ENCODE measurements at places on chromosomes 6 and 20.
A peak's percentile ranks its signal among the peaks of the same experiment; 100 is the strongest.

- no peak for DNase-seq
Observed at GRCh38 chr20:38357653-38358207, 11.4 kb downstream of the LBP start.

DNA sequence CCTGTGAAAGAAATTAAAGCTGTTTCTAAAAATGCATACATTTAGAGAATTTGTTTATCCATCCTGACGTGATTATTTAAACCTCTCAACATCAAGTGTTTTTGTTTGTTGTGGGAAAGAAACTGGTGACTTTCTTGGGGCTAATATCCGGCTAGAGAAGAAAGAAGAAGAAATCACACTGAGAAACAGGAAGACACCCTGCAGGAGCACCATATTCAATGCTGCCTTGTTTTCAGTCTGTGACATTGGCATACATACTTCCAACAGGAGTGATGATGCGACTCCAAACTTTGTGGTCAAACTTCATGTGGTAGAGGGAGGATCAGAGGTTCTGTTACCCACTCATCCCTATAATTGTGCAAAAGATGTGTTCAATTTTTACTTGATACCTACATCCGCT is 997.6 kb upstream of the CITED2 start:
- no peak for DNase-seq

DNA sequence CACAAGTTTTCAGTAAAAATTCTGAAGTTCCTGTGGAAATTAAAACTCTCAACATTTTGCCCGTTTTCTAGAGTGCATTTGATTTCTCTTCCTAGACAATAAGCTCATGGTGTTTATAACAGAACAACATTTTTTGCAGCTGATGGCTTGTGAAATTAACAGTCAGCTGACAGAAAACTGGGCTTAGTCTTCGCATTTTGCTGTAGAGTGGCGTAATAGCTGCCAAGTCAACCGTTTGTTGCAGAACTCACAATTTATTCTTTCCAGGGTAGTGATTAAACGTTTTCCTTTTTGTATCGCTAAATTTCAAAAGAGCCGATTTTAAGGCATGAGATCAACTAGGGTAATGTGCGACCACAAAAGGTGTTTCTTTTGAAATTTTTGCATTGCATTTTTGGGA is 1.4 kb downstream of the SPO11 start:
- no peak for DNase-seq

DNA sequence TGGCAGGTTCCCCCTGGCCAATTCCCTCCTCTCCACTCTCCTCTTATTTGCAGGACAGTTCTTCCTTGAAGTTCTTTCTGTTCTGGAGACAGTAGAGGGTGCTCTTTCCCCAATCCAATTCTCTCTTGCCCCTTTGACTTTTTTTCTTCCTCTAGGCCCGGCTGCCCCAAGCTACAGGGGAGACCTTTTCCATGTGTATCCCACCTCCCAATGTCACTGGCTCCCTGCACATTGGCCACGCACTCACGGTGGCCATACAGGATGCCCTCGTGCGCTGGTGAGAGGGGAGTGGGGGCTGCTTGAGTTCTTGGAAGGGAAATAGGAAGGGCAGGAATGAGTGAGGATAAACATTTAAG is 1.5 kb downstream of the VARS2 start:
- no peak for DNase-seq

- DNase-seq, result no peak
Observed at GRCh38 chr20:37162646-37163045, 16.5 kb upstream of the RPN2 start.

DNA sequence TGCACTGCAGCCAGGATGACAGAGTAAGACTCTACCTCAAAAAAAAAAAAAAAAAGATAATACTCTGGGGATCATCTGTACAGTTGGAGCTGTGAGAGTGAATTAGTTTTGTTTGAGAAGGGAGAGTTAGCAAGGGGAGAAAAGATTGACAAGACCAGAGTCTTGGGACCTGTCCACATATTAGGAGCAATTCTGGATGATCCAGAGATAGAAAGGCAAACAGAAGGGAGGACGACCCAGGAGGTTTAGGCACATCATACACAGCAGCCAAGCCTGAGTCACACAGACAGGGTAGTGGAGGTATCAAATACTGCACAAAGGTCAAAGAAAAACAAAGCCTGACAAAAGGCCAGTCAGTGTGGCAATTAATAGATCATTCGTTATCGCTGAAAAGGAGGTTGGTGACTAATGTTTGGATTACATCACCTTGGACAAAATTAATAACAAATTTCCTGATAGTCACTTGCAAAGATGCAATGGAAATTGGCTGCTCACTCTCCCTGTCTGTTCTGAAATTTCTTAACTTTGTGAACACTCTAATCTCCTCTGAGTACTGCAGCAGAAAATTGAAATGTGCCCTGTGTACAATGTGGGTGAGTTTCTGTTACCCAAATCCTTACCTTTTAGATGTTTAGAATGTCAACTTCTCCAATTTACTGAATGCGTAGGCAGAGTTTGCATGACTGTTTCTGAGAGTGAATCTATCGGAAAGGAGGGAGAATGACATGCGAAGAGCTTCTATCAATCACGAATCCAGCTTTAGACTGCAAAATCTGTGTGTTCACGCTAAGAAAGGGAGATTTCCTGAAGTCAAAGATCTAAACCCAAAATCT is 105.4 kb downstream of the TSHZ2 start:
- no peak for DNase-seq

DNA sequence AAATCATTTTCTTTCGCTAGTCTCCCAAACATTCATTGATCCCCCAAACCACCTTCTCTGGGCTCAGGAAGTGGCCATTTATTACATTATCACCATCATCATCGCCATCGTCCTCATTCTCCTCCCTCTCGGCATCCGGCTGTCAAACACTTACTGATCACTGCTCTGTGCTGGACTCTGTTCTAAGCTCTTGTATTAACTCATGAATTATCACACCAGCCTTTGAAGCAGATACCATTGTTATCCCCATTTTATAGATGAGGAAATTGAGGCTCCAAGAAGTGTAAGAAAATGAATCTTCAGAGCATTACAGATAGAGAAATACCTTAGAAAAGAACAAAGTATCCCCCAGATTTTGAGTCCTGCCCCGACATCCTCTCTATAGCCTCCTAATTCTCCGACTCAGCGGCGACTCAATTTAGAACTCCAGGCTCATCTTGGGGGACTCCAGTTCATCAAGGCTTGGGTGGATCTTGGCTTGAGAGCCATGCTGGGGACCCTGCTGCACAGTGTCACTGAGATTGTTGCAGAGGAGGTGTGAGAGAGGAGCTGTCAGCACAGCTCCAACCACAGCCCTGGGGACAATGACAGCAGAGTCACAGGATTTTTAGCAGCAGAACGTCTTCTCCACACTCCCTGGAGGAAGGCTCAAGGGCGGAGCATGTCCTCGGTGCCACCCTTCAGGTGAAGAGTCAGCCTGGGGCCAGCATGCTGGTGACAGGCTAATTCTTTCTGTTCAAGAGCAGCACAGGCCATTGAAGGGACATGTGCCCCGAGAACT is 6.6 kb upstream of the EEF1E1 start:
- no peak for DNase-seq

DNA sequence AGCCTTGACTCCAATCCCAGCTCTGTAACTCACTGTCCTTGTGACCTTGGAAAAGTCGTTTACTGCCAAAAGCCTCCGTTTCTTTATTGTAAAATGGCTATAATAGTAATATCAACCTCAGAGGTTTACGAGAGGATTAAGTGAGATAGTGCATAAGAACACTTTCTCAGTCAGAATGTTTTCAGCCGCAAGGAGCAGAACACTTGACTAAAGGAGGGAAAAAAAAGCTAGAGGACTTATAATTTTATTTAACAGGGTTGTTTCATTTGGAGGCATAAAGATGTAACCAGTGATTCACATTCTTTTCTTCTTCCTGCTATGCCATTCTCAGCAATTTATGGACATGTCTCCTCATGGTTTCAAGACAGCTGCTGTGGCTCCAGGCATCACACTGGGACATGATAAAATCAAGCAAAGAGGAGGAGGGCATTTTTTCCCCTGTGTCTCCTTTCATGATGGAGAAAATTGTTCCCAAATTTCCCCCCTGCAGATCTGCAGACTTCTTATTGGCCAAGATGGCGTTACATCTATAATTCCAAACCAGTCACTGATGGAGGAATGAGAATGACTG is 143.0 kb upstream of the PTPN1 start:
- DNase-seq, result no peak

DNA sequence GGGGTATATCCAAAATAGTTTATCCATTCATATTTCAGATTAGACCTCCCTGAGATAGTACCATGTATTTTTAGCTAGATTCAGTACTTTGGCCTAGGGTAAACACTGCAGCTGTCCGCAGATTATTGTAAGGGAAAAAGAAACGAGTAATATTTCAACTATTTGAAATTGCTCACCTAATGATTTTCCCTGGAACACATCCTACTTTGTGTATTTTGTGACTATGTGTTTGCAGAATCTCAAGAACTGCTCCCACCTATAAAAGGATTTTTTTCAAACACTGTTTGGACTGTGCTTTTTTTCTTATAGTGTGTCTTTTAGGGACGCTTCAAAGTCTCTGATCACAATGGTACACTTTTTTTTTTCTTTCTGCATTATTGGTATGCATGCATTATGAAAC is 42.3 kb downstream of the RGS17 start:
- no peak for DNase-seq

GRCh38 chr6:15561447-15562199 is 101.2 kb downstream of the DTNBP1 start:
- DNase-seq, result no peak

- no peak for DNase-seq
Observed at GRCh38 chr6:140438346-140438735, 1063.9 kb upstream of the CITED2 start.

DNA sequence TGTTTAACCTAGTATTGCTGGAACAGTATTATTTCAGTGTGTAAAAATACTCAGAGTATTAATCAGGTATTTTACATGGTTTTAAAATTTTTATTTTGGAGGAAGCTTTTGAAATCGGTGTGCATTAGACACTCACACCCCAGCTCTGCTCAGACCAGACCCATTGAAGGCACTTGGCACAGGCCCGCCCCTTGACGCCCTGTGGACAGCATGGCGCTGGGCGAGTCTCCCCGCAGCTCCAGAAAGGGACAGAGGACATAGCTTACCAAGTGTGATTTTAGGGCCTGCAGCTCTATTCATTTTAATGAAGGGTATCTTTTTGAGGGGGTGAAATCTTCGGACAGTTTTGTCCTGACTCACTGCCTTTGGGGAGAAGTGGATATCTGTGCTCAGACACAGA is 164.5 kb downstream of the CDH4 start:
- no peak for DNase-seq

DNA sequence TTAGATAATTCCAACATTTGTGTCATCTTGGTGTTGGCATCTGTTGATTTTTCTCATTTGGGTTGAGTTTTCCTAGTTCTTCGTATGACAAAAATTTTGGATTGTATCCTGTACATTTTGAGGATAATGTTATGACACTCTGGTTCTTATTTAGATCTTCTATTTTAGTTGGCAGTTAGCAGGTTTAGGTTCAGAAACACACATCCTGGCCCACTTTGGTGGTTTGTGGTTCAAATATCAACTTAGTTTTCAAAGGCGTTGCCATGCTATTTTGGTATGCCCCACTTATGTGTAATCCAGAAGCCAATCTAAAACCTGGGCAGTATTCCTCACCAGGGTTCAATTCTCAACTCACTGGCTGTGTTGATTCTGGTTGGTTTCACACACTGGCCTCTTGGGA is 68.2 kb downstream of the NOX3 start:
- DNase-seq, result no peak

GRCh38 chr6:38796006-38796405 is 80.9 kb downstream of the DNAH8 start:
- DNase-seq, result no peak

GRCh38 chr6:113172531-113172966 is 684.6 kb upstream of the MARCKS start:
- no peak for DNase-seq

- no peak for DNase-seq
Observed at GRCh38 chr20:63172726-63173125, 43.2 kb downstream of the YTHDF1 start.

- no peak for DNase-seq
Observed at GRCh38 chr20:58778760-58779159, 71.9 kb downstream of the GNAS-AS1 start.

DNA sequence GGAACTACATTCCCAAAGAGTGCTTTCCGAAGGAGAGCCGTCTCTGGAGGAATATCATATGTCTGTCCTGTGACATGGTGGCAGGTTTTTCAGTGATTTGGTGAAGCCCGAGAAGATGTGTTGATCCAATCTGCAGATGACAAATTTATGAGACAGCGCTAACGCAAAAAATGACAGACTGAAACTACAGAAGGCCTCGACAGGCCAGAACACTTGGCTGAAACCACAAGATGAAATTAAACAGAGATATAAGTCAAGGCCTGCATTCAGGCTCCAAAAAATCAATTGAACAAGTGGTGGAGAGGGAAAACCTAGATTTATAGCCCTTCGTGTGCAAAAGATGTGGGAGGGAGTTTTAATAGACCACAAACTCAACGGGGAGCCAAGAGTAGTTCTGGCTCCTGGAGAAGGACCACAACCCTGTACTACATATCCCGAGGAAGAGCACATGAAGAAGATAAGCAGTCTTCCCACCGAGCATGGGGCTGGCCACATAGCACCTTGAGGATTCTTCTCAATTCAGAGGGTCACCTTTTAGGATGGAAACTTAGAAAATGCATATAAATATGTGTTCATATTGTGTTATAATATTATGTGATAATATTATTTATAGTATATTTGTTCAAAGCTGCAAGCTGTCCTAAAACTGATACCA is 231.3 kb upstream of the PDE10A start:
- DNase-seq, result peak; percentile 76

DNA sequence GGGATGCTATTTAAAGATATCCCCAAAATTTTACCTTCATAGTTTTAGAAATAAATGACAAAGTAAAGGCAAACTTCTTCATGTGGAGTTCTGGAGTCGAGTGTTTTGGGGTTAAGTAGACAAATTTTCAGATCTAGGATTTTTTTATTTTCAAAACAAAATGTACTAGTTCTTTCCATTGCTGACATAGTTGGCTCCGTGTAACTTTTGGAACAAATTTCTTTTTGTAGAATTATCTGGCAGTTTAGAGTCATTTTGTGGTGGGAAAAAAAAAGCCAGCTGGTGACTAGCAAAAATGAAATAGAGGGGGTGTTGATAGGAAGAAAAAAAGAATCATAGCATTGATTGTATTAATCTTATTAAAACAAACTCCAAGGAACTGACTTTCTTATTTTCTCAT is 131.6 kb upstream of the TCF21 start:
- no peak for DNase-seq

- no peak for DNase-seq
Observed at GRCh38 chr6:108795122-108795521, 53.1 kb upstream of the ARMC2 start.

DNA sequence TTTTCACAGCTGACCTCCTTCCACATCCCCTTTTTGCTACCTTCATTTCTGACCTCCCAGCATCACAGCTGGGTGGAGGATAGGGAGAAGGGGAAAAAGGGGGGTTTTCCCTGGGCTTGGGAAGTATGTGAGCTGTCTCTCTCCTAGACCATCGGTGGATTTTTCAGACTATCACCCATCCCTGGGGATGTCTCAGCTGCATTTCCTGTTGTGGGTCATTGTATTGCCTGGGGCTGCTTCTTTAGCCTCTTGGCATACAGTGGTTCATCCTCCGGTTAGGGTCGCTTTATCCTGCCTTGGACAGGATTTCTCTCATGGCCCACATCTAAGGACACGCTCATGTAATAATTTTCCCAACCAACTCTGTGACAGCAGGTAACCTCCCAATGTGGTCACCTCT is 142.5 kb upstream of the ARG1 start:
- DNase-seq, result no peak

- DNase-seq, result no peak
Observed at GRCh38 chr6:50333696-50334095, 284.0 kb upstream of the DEFB112 start.

GRCh38 chr20:35434085-35435005 is 3.7 kb downstream of the GDF5 start:
- no peak for DNase-seq

- no peak for DNase-seq
Observed at GRCh38 chr6:16827627-16828026, 66.4 kb upstream of the ATXN1 start.

All from vagina (tissue), 2 donors.